ENCODE measurements at places on chromosomes 6 and 20.

DNA sequence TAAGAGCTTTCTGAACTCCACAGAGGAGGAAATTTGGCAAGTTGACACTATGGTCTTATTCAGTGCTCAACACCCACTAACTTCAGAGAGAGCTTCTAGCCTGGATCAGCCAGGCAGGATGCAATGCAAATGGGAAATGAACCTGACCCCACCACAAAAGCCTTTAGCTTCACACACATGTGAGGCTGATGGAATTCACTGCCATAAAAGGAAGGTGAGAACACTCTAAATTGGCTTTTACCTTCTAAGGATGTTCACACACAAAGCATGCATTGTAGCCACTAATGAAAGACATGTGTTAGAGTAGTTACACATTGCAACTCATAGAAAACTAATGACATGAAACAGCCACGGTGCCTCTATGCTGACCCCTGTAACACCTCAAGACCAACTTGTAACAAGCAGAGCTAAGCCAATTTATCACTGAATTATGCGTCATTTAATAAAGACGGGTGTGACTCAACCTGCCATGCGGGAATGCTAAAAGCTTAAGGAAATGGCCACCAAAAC lies 262.1 kb downstream of the HACE1 start:
- peak; percentile 33 for DNase-seq

DNA sequence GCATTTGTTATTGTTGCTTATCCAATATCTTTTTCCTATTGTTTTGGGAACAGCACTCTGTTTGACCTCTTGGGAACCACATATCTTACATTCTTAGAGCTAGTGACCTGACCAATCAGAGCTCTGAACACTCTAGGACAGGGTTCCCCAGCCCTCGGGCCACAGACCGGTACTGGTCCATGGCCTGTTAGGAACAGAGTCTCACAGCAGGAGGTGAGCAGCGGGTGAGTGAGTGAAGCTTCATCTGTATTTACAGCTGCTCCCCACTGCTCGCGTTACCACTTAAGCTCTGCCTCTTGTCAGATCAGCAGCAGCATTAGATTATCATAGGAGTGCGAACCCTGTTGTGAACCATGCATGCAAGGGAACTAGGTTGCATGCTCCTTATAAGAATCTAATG lies 226.0 kb upstream of the TSHZ2 start:
- no peak for DNase-seq

GRCh38 chr20:23753589-23753988 lies 2.9 kb upstream of the CST1 start:
- no peak for DNase-seq

DNA sequence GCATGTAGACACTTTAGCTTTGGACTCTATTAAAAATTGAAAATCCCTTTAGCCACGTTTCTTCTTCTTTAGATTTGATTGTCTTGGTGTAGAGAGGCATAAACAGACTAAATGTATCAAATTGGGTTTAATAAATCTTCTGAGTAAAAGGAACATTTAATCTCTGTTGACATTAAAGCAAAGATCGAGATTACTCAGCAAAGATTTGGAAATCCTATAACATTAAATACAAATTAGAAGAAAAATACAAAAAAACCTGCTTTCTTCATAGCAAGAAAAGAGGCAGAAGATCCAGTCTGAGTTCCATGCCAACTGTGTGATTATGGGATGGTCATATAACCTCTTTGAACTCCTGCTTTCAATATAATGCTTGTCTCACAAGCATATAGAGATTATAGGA lies 172.3 kb downstream of the GJA1 start:
- no peak for DNase-seq

- peak; percentile 34 for DNase-seq
Observed at GRCh38 chr6:72976484-72976883, 248.8 kb downstream of the KHDC1L start.

- peak; percentile 57 for DNase-seq
Observed at GRCh38 chr6:125792680-125793079, 1.9 kb downstream of the NCOA7 start.

GRCh38 chr20:1842281-1842680 lies 52.9 kb upstream of the SIRPA start:
- no peak for DNase-seq

DNA sequence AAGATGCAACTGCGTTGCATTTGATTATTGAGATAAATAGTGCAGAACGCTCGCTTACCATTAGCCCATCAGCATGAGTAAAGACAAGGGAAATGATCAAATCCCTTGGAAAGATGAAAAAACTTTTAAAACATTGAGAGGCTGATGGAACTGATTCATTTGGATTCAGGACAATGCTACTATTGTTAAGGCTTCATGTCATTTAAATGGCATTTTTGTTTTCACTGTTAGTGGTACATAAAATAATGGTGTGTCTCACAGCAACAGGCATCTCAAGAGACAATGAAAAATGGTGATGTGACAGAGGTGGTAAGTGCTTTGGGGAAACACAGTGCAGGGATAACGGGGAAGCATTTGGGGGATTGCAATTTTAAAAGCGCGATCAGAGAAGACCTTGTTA lies 159.7 kb upstream of the KCNG1 start:
- no peak for DNase-seq

GRCh38 chr20:61937146-61937962 lies 128.3 kb downstream of the TAF4 start:
- DNase-seq = no peak

GRCh38 chr6:43020847-43021246 lies 576 bp upstream of the RRP36 start:
- no peak for DNase-seq

- DNase-seq = no peak
Observed at GRCh38 chr6:1393641-1394283, 4.4 kb downstream of the FOXF2 start.

GRCh38 chr20:59361411-59361810 lies 61.0 kb downstream of the EDN3 start:
- DNase-seq = no peak

DNA sequence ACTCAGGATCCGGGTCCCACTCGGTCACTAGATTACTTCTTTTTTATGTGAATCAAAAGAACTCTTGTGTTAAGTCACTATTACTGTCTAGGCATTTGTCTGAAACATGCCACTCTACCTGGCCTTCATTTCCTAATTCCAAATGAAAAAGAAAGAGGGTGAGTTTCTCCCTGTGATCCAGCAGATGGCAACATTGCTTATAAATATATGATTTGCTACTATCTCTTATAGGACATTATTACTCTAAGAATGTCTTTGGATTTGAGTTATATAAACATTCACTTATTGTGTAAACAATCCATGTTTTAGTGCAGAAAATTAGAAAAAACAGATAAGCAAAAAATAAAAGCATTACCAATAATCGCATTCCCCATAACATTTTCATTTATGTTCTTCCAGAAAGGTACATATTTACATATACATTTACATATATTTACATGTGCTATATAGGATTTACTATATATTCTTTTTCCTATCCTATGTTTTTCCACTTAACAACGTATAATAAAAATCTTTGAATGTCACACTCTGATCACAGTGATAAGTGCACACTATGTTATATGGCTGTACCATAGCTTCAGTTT lies 66.9 kb downstream of the FAXC start:
- DNase-seq = peak; percentile 39

GRCh38 chr6:149452037-149452939 lies 32.5 kb downstream of the ZC3H12D start:
- DNase-seq = no peak

GRCh38 chr6:41622206-41622988 lies 15.9 kb upstream of the MDFI start:
- DNase-seq = no peak

DNA sequence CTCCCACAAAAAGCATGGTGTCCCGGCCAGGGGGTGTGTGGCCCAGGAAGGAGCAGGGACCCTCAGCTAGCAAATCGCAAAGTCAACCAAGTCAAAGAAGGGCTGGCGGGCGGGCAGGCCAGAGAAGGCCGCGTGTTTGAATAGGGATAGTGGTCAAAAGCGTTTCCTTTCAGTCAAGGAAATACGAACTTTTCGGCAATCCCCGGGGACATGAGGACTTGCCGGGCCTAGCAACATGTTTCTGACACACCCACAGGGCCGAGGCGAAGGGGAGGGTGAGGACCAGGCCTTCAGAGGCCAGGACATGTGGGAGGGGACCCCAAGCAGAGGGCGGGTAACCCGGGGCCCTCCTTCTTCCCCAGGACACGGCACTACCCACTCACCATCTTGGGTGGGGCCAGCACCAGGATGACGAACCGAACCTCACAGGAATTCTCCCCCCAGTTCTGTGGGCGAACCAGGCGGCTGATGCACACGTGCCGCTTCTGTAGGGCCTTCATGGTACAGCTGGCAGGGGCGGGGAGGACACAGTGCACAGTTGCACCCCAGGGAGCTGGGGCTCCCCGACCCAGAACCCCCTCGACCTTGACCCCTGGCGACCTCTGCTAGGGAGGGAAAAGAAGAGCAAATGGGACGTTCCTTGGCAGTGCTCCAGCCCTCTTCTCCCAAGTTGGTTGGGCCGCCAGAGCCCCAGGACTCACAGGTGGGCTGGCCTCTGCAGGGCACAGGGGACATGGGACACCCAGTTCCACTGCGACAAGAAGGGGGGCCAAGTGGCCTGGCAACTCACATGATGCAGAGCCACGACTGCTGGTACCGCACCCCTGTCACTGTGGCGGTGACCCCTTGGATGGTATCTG lies 5.6 kb downstream of the SLC4A11 start:
- DNase-seq = no peak

DNA sequence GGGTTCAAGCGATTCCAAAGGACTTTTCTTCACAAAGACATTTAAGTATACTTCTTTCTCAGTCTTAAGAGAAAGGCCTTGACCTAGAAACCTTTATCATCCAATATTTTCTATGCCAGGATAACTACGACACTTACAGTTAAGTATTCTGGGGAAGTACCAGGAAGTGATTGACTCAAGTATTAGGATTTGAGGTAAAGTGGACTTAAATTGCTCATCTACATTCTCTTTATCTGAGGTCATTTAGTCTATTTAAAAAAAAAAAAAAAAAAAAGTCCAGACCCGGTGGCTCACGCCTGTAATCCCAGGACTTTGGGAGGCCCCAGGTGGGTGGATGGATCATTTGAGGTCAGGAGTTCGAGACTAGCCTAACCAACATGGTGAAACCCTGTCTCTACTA lies 114.7 kb downstream of the ZFAND3 start:
- DNase-seq = no peak

DNA sequence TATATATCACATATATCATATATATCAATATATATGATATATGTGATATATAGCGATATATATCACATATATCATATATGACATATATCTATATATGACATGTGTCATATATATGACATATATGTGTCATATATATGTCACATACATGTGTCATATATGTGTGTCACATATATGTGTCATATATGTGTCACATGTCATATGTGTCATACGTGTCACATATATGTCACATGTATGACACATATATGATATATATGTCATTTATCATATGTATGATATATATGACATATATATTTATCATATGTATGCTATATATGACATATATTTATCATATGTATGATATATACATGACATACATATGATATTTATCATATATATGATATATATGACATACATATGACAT lies 27.6 kb upstream of the ZNF292 start:
- DNase-seq = no peak

GRCh38 chr6:4640139-4640538 lies 136.1 kb upstream of the CDYL start:
- no peak for DNase-seq

- DNase-seq = no peak
Observed at GRCh38 chr6:7230956-7231713, 81.9 kb downstream of the SSR1 start.

- DNase-seq = no peak
Observed at GRCh38 chr6:169161572-169162167, 92.0 kb downstream of the THBS2 start.

GRCh38 chr6:62162858-62163257 lies 123.2 kb downstream of the KHDRBS2 start:
- DNase-seq = no peak

DNA sequence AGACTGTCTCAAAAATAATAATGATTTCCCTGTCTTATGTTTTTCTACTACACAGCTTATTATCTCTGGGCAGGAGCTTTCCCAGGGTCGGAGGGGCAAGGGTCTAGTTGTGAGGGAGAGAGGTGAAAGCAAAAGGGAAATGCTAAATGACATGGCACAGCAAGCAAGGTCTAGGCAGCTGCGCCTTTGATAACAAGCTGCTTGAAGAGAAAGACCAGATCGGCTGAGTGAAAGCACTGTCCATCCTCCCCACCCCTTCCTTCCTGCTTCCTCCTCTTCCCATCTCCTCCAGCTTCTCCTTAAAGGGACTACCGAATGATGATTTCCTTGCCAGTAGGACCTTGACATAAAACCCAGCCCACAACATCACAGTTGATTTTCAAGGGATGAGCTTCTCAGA lies 158.1 kb upstream of the AKAP12 start:
- DNase-seq = no peak

GRCh38 chr6:155388591-155388990 lies 67.0 kb downstream of the NOX3 start:
- no peak for DNase-seq

- DNase-seq = no peak
Observed at GRCh38 chr6:5653801-5654200, 352.9 kb downstream of the NRN1 start.

DNA sequence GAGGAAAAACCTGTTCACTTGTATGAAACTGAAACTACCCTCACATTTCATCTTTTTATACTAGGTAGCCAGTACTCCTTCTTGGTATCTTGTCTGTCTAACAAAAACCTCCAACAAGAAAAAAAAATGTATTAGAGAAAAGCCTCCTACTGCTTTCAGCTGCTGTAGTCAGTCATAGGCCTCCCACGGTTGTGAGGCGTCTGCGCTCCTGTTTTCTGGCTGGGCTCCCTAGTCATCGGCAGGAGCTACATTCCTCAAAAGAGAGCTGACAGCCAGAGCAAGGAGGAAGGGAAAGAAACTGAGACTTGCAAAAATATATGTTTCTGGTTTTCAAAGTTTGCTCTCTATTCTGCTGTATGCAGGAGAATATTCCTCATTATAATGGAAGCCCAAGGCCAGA lies 517.0 kb downstream of the LMBRD1 start:
- DNase-seq = peak; percentile 6

GRCh38 chr6:129903082-129903481 lies 42.0 kb upstream of the TMEM244 start:
- DNase-seq = peak; percentile 26

DNA sequence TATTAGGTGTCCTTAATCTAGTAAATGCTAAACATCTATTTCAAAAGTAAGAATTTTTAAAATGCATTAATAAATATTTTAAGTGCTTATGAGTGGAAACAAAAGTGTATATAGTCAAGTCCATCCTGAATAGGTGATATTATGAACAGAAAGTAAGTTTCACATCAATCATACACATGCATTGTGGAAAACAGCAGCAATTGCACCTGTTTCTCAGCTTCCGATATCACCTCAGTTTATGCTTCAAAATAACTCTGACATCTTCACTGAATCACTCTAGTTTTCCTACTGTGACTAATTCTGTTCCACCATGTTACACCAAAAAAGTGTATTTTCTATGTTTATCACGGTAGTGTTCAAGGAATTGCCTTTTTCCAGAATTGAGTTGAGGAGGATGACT lies 172.6 kb upstream of the MANEA start:
- DNase-seq = no peak

DNA sequence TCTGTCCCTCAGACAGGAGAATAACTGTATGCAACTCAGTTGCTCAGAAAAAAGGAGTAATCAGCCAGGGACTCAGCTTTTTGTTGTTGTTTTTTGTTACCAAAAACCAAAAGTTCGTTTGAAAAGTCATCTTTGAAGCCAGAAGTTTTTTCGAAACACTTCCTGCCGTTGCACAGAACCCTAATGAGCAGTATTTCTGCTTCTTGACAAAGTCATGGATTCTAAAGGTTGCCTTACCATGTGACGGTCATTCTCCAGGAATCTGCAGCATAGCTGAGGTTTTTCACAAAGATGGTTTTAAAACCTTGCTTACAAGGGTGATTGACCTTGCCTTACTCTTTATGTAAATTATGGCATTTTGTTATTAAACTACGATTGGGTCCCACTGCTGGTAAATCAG lies 1.9 kb downstream of the RAB32 start:
- peak; percentile 67 for DNase-seq
